ENCODE measurements at places on chromosomes 6 and 20.

DNA sequence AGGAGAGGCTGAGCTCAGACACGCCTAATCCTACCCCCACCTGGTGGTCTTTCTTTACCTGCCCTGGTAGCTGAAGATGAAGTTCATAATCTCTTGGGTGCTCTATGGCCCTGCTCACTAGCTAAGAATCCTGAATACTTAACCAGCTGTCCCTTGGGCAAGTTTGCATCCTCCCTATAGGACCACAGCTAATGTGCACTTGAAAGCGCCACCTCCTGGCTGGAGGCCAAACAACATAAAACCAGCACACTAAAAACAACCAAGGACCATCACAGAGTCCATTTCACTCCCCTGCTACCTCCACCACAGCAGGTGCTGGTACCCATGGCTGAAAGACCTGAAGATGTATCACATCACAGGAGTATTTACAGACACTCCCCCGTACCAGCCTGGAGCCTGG lies 155.5 kb upstream of the SLC24A3 start:
- no peak for DNase-seq

- no peak for DNase-seq
Measured at GRCh38 chr20:19976595-19977372, 40.4 kb upstream of the NAA20 start.

GRCh38 chr20:40241596-40242343 lies 447.3 kb downstream of the MAFB start:
- DNase-seq = no peak

GRCh38 chr20:19737025-19737424 lies 21.0 kb upstream of the RIN2 start:
- DNase-seq = no peak

GRCh38 chr6:107657755-107658461 lies 166.2 kb downstream of the SCML4 start:
- DNase-seq = no peak

- no peak for DNase-seq
Measured at GRCh38 chr6:113763876-113764275, 93.3 kb upstream of the MARCKS start.

GRCh38 chr6:80988892-80989291 lies 763.6 kb downstream of the TENT5A start:
- no peak for DNase-seq

DNA sequence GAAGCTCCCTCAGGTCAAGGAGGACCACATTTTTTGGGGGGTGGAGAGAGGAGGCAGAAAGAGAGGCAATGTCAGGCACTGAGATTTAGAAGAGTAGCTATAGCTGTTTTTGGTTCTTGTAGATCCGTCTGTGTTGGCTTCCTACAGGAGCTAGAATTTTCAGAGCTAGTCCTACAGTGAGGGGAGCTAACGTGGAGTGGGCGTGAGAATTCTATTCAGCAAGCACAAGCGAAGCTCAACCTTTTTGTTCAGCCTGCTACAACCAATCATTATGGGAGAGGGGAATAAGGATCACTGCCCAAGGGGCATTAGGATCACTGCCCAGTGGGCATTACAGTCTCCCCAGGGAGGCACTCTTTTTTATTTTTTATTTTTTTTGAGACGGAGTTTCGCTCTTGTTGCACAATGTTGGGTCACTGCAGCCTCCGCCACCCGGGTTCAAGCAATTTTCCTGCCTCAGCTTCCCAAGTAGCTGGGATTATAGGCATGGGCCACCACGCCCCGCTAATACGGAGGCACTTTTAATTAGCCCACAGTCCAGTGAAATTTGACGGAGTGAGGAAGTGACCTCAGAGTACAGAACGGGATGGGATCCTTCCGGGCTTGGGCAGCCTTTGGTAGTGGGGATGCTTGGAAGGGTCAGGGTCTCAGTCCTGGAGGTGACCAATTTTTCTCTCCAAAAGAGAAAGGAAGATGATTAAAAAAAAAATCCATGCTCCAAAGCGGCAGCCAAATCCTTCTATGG lies 1.1 kb upstream of the PANK2 start:
- no peak for DNase-seq

- DNase-seq = no peak
Measured at GRCh38 chr6:75025371-75025770, 180.5 kb downstream of the COL12A1 start.

- DNase-seq = no peak
Measured at GRCh38 chr6:78749326-78749725, 118.0 kb upstream of the IRAK1BP1 start.

DNA sequence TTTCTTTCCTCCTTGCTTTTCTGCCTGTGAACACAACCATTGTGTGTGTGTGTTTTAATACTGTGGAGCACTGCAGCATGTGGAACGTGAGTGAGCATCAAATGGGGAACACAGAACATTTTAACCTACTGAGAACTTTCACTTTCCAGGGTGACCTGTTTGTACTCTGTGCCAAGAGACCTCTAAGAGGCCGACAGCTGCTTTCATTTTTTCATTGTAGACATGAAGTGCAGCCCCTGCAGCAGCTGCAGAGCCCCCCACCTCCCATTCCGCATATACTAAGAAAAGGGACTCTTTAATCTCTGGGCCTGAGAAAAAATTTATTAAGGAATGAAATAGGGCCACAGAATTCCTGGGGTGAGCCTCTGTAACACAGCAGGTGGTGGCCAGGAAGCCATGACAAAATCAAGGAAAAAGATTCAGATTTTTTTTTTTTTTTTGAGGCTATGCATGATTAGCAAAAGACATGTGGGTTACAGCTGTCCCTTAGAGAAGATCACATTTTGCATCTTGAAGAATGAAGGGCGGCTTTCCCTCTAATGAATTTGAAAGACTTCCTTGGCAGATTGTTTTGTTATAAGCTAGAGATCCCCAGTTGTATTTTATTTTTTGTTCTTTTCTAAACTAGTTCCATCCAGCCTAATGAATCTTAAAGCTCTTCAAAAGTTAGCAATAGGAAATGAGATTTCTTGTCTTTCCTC lies 503.4 kb downstream of the CD109 start:
- DNase-seq = no peak

- no peak for DNase-seq
Measured at GRCh38 chr6:141726248-141726647, 406.5 kb upstream of the GJE1 start.

DNA sequence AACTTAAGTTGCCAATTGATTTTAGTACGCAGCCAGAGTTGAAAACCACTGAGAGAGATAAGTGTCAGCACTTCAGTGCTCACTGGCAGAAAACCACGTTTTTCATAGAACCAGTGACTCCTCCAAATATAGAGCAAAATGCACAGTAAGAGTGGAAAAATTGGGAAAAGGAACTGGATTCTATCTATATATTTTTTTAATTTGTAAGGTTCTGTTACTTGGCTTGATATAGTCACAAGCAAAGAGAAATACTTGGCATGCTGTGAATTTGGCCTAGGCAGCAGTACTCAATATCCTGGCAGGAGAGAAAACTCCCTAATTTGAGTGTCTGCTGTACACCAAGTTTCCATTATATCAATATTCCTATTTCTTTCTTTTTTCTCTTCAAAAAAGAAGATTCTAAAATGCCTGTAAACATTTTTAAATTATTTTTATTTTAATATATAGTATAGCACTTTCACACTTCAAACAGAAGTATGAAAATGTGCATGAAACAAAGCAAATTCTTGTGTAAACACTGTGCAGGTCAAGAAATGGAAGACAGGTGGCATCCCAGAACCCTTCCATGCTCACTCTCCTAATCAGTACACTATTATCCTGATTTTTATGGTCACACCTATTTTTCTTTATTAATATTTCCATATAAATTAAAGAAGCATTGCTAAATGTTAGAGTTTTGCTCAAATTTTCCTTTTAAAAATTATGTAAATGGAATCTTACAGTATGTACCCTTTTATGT lies 561.8 kb upstream of the RNF217 start:
- DNase-seq = no peak

DNA sequence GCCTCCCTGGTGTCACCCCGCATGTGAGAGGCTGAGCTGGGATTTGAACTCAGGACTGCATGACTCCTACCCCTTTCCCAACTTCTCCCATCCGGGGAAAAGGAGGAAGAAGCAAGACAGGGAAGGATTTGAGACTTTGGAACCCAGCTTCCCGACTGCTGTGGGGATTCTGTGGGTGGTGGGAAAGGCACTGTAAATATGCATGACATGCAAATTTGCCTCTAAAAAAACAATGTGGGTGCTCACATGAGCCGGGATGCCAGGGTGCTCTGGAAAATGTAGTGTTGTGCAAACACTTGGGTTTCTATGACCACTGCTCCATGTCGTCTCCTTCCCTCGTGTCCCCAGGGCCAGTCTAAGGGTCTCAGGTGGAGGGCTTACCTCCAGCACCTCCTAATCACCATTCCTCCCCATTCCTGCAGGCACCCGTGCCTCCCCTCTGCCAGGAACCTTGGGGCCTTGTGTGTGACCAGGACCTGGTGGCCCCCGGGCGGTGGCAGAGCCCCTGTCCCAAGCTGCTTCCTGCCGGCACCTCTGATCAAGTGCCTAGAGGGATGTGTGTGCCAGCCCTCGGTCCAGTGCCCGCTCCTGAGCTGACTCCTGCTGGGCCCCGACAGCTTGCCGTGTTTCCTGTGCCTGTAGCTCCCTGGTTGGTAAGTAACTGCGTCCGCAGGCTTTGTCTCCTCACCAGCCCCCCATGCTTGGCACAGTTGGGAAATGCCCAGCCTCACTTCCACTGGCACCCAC lies 60.7 kb downstream of the DLGAP4 start:
- DNase-seq = no peak

DNA sequence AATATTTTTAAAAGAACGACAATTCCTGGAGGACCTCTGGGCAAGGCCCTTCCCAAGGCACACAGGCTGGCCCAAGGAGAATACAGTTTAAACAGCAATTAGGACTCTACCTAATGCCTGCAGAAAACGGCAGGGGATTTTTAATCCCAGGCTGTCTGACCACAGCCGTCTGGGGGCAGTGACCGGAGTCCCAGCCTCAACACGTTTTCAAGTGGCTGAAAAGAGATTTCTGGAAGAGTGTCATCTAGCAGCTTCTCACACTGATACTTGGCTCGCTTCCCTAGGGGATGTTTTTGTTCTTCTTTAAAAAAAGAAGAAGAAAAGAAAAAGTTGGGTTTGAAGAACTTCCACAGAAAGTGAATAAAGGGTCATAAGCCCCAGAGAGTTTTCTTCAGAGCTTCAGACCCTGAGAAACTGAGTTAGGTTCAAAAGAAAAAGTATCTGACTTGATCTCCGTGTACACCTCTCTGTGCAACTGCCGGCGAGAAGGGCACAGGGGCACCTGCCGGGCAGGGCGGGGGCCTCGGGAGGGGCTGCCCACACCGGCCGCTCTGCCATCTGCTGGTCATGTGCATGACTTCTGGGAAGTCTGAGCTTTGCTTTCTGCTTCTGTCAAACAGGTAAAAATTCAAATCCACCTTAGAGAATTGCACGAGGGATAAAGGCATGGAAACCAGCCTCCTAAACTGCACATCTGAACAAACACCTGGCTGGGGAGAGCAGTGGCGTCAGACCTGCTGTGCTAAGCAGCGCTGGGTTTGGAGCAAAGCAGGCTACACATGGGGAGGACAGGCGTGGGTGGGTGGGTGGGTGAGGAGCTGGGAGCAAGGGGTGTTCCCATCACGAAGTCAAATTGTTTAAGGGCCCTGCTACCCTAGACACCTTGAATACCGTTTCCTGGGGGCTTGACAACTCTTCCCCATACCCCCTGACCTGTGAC lies 33.0 kb downstream of the RRBP1 start:
- no peak for DNase-seq

- DNase-seq = no peak
Measured at GRCh38 chr6:124334359-124334758, 530.7 kb downstream of the NKAIN2 start.

GRCh38 chr6:80388507-80388906 lies 282.0 kb downstream of the BCKDHB start:
- DNase-seq = no peak

GRCh38 chr6:152026291-152026690 lies 218.8 kb downstream of the ESR1 start:
- DNase-seq = no peak

DNA sequence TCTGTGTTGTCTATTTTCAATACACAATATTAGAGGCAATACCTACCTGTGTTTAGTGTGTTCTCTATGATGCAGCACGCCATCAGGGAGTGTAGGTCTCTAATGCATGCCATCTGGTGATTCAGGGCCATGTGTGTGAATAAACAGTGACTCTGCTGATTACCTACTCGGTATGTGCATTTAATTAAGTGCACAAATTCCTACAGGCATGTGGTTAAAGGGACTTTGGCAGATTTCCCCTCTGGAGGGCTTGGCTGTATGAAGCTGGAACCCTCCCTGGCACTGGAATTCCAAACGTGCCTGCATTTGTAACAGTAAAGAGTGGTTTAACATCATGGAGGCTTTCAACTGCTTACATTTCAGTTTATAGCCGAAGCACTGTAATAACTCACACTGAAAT lies 401.5 kb upstream of the SASH1 start:
- no peak for DNase-seq

- DNase-seq = no peak
Measured at GRCh38 chr6:118102401-118102800, 195.3 kb downstream of the SLC35F1 start.

DNA sequence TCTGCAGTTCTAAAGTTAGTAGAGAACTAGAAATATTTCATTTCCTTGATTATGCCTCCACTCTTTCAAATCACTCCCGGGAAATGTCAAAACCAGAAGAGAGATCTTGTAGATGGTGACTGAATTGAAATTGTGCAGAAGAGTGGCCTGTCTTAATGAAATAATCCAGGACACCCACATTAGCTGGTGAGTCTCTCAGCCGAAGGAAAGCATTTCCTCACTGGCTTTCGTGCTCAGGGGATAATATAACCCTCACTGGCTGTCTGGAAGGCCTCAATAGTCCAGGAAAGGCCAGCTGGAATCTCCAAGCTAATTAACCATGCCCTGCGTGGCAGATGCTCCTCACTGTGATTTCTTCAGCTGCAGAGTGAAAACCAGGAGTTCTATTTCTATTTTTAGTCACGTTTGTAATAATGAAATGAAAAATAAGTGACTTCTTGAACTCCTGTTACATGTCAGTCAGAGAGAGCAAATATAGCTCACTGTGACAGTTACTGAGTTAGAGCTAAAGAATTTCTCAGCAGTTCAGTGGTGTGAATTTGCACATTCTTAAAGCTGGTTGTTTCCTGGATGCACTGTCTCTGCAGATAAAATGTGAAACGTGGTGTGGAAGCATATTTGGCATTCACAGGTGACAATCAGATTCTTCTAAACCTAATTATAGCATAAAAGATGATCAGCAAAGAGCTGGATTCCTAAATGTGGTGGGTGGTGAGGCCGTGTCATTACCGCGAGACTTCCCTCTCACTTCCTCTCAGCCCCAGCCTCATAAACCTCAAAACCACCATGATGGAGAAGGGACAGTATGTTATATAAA lies 211.7 kb downstream of the LMBRD1 start:
- DNase-seq = no peak

- no peak for DNase-seq
Measured at GRCh38 chr6:52653151-52653550, 17.8 kb upstream of the TMEM14A start.

DNA sequence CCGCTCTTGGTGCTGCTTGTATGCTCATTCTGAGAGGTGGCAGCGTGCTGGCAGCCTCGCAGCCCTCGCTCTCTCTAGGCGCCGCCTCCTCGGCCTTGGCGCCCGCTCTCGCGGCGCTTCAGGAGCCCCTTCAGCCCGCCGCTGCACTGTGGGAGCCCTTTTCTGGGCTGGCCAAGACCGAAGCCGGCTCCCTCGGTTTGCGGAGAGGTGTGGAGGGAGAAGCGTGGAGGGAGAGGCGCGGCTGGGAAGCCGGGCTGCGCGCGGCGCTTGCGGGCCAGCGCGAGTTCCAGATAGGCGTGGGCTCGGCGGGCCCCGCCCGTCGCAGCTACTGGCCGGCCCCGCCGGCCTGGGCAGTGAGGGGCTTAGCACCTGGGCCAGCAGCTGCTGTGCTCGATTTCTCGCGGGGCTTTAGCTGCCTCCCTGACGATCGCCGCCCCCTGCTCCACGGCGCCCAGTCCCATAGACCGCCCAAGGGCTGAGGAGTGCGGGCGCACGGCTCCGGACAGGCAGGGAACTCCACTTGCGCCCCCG lies 19.5 kb upstream of the FAM8A1 start:
- DNase-seq = no peak

Measured in NCI-H1436 treated with DMSO at 0.1 percent for 48 hours (cell line).